ENCODE measurements at places on chromosomes 2 and 18.
A peak's percentile ranks its signal among the peaks of the same experiment; 100 is the strongest.

DNA sequence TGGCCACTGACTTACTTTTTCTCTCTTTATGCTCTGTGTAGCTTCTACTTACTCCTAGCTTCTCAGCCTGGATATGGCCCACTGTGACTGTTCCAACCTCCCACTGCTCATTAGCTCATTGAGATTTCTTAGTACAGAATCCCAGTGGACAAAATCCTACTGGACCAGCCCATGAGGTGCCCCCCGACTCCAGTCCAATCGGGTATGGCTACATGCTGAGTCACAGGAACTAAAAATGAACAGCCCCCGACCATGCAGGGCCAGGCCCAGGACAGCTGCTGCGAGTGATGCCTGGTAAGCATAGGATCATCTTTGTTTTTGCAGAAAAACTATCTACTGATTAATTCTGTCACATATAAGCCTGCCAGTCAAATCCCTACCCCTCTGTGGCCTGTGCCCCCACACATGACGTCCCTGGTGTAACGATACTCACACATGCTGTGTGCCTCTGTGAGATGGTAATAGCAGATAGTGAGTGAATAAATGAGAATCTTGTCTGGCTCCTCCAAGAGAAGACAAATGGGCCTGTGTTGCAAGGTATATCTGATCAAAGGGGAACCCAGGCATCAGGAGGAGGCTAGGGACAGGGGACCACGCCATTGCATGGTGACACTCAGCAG is 85.9 kb upstream of the KLF7 start:
- DNase-seq: peak; percentile 34

DNA sequence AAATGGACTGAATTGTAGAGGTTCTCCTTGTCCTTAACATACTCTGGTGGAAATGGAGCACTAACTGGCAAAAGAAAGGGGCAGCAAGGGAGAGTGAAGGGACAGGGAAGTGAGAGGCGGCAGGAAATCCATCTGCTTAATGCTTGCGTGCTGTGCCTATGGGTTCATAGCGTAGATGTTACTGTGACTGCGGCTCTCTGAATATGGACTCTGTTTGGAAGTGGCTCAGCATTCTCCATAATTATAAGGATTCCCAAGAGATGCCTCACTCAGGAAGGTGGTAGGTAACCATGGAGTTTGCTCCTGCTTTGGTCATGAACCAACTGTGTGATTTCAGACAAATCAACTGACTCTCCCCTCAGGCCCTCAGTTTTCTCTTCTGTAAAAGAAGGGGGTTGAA is 50.0 kb downstream of the MYO3B start:
- no peak for DNase-seq

GRCh38 chr2:194104687-194105086 is 1552.3 kb upstream of the SLC39A10 start:
- no peak for DNase-seq

GRCh38 chr2:42102024-42102590 is 54.3 kb downstream of the PKDCC start:
- no peak for DNase-seq

GRCh38 chr2:135870571-135870970 is 5.7 kb downstream of the MCM6 start:
- DNase-seq: no peak

- no peak for DNase-seq
These were observed 86.6 kb upstream of the THOC1 start for GRCh38 chr18:354471-354870.

GRCh38 chr2:45433363-45433762 is 177.7 kb downstream of the SRBD1 start:
- DNase-seq: no peak

- DNase-seq: peak; percentile 4
These were observed 108.1 kb upstream of the KCTD1 start for GRCh38 chr18:26656431-26656943.

GRCh38 chr2:207251022-207251421 is 85.3 kb upstream of the KLF7 start:
- no peak for DNase-seq

- DNase-seq: peak; percentile 77
These were observed 210.0 kb downstream of the RBM43 start for GRCh38 chr2:151051574-151052220.

- DNase-seq: no peak
These were observed 25.9 kb downstream of the MALT1 start for GRCh38 chr18:58697146-58697545.

- DNase-seq: no peak
These were observed 153.8 kb upstream of the ZNF236 start for GRCh38 chr18:76668546-76668945.

DNA sequence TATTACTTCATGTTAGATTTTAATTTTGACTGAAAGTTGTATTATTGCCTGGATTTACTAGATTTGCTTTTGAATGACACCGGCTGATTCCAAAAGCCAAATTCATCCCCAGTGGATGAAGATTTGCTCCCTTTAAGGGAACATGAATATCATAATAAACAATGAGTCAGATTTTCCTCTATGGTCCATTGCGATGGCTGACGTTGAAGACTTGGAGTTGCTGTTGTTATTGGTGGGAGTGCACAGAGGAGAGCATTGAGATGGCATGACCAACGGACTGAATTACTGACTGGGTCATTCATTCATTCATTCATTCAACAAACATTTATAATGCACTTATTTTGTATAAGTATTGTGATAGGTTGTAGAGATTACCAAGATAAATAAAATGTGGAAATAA is 33.4 kb upstream of the LYPD1 start:
- DNase-seq: no peak

DNA sequence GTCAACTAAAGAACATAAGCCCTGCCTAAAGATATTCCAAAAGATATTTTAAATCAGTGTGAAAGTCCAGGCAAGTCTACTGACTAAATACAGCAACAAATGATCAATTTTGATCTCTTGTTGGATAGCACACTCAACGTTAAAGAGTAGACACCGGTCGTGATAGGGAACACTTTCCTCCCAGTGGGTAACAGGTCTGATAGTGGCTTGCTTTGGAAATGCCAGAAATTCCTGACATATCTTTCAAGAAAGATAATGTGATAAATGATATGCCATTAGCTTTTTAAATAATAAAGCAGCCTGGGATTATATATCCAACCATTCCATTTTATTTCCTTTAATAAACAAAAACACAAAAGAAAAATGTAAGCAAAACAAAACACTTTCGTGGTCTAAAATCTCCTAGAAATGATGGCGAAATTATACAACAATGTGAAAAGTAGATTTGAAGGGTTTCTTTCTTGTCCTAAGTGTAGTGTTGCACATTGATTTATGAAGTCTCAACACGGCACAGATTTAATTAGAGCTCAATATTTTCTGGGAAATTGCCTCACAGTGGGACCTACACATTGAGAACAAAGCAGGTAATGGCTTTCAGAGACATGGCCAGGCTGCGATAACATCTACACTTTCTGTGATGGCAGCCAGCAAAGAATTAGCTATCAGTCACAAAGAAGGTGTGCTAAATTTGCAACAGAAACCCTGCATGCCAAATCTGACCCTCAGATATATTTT is 158.6 kb downstream of the PPP1R1C start:
- DNase-seq: peak; percentile 13

GRCh38 chr2:203548887-203549286 is 13.8 kb upstream of the RAPH1 start:
- no peak for DNase-seq

- peak; percentile 17 for DNase-seq
These were observed 139.8 kb downstream of the LTBP1 start for GRCh38 chr2:33086400-33087015.

DNA sequence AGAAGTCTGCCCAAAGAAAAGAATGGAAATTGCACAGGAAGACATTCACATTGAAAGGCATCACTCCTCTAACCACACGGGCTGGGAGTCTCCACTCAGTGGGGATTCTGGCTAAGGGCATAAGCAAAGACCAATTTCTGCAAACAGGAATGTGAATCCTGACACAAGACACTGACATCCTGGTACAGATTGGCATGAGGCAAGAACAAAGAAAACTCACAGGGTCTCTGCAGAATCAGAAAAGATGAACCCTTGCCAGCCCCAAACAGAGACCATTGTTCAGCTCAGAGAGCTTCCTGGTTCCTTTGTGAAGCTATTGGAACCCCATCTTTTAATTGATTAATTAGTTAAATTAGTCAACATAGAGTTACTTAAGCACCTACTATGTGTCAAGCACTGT is 82.3 kb downstream of the UPP2 start:
- DNase-seq: no peak

GRCh38 chr2:188598551-188598950 is 306.9 kb downstream of the GULP1 start:
- DNase-seq: peak; percentile 60

GRCh38 chr2:241355983-241356870 is at the start of gene FARP2:
FARP2 (plus strand) TSS chr2:241356285; CDS start chr2:241373108, 16,823 bp downstream.
- DNase-seq: peak; percentile 99

GRCh38 chr2:27356056-27356381 is 545 bp downstream of the GTF3C2 start:
- peak; percentile 74 for DNase-seq

GRCh38 chr2:69535817-69536241 is 98.6 kb upstream of the NFU1 start:
- DNase-seq: no peak

- DNase-seq: no peak
These were observed 47.1 kb downstream of the FOSL2 start for GRCh38 chr2:28439763-28440162.

DNA sequence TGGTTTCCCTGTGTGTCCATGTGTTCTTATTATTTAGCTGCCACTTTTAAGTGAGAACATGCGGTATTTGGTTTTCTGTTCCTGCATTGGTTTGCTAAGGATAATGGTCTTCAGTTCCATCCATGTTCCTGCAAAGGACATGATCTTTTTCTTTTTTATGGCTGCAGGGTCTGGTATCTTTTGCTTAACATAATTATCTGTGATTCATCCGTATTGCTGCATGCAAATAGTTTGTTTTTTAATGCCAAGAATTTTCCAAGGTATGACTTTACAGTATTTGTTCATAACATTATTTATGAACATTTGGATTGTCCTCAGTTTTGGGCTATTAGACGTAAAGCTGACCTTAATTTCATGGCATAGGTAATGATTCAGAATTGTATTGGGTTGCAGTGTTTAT is 17.8 kb downstream of the GIGYF2 start:
- no peak for DNase-seq

GRCh38 chr2:57542081-57542480 is 504.5 kb upstream of the VRK2 start:
- no peak for DNase-seq

- DNase-seq: no peak
These were observed 3.8 kb downstream of the CTIF start for GRCh38 chr18:48542513-48543181.

DNA sequence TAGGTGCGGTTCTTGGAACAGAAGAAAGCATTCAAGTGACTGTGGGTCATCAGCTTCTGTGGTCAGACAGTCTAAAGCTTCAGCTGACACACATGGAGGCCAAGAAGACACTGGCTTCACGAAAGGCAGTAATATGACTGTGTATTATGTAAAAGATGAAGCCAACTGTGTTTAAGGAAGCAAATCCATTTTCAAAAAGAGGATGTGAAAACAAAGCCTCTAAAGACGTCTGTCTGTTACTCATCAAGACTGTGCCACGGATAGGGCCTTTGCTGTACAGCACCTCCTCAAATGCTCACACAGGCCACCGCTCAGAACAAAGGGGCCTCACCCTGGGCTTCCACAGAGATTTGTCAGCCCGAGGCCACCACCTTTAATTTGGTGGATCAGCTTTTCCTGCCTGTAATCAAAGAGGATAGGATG is 21.1 kb upstream of the TMEM163 start:
- DNase-seq: peak; percentile 26

DNA sequence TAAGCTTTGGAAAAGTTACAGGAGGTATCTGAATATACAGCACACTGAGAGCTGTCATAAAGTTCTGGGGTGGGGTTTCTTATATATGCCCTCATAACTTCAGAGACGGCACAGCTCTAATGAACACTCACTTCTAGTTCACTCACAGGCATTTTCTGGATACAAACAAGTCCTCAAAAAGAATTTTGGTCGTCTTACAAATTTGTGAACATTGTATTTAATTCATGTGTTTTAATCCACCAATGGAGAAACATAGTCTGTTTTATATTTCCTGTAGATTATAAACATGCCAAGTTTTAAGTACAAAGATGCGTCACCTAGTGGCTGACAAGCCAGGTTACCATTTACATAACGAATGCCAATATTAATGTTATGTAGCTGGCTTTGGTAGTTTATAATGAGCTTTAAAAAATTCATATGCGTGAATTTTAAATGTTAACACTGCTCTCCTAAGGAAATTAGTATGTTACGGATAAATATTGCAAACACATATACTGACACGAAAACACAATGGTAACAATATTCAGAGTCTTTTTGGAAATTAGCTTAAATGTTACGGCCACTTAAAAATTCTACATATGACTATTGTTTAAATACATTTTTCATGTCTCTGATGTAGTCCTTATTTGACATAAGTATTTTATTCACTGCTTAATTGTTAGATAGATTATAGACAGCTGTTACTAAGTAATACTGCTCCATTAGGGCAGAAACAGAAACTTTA is 2.5 kb downstream of the COL3A1 start:
- no peak for DNase-seq

GRCh38 chr2:62038975-62039771 is 133.7 kb downstream of the COMMD1 start:
- no peak for DNase-seq

- DNase-seq: no peak
These were observed 69.1 kb upstream of the ID2 start for GRCh38 chr2:8612734-8613179.

- DNase-seq: peak; percentile 88
These were observed at the start of gene SLC66A3 for GRCh38 chr2:11155381-11156035. SLC66A3 (plus strand) TSS chr2:11155467; CDS start chr2:11155547, 80 bp downstream.

- DNase-seq: no peak
These were observed 150.8 kb upstream of the SPATS2L start for GRCh38 chr2:200155652-200156051.

GRCh38 chr2:158321264-158321663 is 135.3 kb downstream of the CCDC148 start:
- no peak for DNase-seq

DNA sequence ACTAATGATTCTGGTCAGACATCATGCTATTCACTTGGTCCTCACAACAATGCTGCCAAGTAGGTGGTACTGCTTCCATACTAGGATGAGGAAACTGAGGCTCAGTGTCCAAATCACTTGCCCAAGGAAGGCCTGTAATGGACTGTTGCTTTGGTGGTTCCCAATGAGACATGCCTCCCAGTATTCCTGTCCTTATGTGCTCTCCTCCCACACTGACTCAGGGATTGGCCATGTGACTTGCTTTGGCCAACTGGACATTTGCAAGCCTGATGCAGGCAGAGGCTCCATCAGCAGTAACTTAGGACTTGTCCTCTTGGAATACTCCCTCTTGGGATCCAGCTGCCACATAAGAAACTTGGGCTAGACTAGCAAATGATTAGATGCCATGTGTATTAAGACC is 3.0 kb downstream of the FBXO41 start:
- no peak for DNase-seq
